ENCODE measurements at places on chromosomes 11 and 22.

DNA sequence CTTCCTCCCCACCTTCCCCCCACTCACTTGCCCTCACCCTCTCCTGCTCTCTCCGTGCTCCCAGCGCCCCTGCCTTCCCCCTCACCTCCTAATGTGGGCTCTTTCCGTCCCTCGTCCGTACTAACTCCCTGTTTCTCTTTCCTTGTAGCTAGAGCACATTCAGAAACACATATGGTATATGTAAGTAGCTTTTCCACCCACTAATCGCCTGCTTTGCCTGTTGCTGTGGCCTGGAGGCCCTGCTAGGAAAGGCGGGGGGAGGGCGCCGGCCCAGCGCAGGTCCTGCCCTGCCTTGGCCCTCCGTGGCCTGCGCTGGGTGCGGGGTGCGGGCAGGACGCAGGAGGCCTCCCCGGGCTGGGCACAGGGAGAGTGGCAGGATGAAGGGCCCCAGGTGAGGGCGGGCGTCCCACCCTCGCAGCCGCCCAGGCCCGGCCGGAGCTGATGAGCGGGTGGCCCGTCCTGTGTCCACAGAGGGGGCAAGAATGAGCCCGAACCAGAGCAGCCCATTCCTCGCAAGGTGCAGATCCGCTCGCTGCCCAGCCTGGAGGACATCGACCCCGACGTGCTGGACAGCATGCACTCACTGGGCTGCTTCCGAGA, 41.7 kb downstream of the MOB2 start:
- DNase-seq, result no peak

DNA sequence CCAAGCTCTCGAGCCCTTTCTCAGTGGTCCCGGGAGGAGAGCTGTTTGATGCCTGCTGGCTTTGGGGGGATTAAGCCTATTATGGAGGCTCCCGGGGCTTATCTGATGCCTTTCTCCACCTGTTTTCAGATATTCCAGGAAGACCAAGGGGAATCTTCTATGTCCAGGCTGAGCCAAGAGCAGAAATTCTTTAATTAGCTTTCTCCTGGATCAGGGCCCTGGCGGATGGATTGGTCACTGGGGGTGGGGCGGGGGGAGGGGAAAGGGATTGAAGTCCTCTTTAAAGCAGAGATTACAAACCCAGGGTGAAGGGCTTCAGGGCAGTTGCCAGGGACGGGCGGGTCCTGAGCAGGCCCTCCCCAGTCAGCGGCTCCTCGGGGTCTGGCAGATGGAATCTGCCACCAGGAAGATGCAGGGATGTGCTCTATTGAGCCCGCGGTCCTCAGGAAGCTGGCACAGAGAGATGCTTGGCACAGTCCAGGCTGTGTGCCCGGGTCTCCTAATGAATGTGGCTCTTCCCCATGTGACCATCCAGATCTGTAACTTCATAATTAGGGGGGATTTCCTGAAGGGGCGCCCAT, 33.6 kb downstream of the MACROD1 start:
- DNase-seq, result no peak

DNA sequence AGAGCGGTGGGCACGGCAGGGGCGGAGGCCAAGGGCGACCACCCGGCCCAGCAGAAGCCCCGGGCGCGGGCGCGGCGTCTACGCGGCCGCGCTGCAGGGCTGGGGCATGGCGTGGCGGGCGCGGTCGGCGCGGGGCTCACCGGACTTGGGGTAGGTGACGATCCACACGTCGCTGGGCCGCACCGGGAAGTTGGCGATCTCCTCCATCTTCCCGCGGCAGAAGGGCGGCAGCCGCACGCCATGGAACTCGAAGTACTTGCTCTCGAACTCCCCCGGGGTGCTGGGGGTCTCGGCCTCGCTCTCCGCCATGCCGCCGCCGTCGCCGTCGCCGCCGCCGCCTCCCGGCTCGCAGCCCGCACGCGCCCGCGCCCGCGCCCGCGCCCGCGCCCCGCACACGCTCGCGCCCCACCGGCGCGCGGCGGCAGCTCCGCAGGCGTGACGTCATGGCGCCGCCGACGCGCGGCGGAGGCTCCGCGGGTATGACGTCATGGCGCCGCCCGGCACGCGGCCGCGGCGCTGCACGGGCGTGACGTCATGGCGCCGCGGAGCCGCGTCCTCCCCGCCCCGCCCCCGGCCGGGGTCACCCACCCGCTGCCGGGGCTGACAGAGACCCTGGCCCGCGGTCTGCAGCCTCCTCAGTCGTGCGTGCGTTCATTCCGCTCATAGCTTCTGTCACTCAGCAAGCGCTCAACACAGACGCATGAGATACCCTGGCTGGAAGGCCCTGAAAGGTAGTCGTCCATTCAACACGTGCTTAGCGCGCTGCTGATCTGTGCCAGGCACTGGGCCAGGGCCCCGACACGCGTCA, at the start of gene SULT4A1:
SULT4A1 (minus strand) TSS at position 440 of the 808 bp plus-strand sequence; CDS start at position 309, 131 bp downstream.
- no peak for DNase-seq

- DNase-seq, result no peak
Observed at GRCh38 chr11:8340296-8340695, 76.6 kb upstream of the LMO1 start.

DNA sequence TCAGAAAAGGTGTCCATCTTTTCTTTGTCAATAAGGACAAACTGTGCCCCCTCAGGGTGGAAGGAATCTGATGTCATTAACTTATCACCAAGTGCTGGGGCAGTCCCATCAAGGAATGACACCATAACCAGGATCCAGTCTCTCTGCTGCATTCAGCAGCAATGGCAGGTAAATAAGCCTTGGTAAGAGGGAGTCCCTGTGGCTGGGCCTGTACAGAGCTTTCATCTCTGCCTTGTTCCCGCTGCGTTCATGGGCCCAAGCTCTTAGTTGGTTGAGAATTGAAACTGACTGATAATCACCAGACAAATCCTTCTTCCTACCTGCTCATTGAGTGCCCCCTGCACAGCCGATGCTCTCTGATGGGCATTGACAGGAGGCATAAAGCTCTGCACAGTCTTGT, 22.7 kb downstream of the EIF3F start:
- DNase-seq, result no peak

DNA sequence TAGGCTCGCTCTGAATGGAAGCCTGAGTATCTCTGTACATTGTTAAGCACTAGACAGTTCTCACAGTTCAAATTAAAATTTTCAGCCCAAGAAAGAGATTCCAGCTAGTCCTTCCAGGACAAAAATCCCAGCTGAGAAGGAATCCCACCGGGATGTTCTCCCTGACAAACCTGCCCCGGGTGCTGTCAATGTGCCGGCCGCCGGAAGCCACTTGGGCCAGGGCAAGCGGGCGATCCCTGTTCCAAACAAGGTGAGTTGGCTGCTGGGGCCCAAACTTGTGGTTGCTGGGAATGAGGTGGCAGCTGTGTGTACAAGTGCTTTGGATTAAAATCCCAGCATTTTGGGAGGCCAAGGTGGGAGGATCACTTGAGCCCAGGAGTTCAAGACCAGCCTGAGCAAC, 15.4 kb downstream of the GTSE1 start:
- DNase-seq, result no peak

- DNase-seq, result no peak
Observed at GRCh38 chr22:23503142-23503541, 76.9 kb downstream of the IGLL1 start.

DNA sequence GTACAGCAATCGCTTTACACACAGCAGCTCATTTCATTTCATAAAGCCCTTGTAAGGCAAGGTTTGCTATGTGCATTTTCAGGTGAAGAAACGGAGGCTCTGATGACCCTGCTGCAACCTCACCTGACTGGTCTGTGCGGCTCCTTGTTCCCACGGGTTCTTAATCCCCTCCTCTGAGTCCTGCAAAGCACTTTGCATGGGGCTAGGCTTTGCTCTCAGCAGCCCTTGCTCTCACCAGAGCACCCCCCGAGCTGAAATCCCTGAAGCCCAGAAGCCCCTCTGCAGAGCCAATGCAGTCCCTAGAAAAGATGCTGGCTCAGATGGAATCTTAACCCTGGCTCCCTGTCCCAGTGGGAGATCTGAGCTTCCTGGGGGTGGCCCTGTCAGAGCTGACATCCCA, 11.0 kb upstream of the APOL6 start:
- no peak for DNase-seq

GRCh38 chr22:43338766-43339345, 4.3 kb downstream of the SCUBE1 start:
- DNase-seq, result no peak

DNA sequence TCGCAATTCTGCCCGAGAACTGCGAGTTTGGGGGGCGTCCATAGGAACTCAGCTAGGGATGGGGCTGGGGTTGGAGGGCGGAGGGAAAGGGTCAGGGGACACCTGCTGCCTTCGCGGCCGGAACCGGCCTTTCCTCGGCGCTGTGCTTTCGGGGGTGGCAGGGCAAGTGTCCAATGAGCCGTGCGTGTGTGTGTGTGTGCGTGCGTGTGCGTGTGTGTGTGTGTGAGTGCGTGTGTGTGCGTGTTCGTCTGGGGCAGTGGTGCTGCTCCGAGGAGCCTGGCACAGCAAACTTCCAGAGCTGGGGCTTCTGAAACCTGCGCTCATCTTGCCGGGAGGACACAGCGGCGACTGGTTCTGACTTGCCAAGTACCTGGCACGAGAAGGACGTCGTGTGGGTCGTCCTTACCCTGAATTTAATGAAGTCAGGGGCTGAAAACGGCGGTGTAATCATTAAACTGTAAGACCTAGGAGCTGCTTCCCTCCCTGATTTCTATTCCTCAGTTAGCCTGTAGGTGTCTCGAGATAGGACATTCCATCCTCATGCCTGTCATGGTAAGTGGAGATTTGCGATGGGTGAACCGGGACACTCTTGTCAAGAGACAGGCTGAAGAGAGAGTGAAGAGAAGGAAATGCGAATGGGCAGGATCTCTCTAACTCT, 27.0 kb upstream of the AMOTL1 start:
- peak; percentile 83 for DNase-seq

DNA sequence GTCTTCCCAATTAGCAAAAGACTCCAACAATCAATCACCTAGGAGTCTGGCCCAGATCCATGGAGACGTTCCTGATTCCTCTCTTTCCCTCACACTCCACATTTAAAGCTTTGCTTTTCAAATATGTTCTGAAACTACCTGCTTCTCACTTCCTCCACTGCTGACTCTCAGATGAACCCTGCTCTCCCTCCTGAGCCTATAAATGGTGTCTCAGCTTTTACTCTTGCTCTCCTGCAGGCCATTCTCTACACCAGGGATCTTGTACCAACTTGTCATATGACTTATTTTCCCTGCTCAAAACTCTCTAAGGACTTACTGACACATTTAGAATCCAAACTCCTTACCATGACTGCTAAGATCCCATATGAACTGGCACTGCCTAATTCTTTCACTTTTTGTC, 138.4 kb upstream of the DDI1 start:
- DNase-seq, result no peak

DNA sequence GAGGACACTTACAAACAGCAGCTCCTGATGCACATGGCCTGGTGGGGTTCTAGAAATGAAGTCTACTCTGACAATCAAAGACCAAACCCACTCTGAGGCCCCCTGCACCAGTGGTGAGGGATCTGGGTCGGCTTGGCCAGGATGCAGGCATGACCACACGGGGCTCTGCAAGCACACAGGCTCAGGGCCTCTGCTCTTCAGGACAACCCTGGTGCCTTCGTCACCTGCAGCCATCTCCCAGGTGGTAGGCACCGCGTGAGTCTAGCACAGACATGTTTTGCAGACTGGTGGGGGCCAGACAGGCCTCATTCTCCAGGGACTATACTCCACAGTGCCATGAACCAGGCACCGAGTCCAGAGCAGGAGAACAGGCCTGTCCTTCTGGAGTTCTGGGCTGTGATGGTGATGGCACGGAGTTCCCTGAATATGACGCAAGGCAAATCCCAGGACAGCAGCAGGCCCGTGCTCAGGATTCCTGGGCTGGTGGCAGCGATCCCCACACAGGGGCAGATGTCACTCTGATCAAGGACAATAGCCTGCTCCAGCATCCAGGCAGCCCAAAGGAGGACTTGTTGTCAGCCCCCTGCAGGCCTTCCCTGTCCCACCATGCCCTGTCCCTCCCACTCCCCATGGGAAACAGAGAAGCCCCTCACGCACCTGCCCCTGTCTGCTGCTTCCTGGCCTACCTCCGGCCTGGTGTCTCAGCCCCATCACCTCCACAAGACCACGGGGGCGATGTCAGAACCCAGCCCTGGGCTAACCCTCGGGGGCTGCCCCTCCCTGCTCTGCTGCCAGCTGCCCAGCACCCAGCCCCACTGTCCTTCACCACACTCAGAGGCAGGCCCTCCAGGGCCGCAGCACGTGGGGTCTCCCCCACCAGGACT, 36.1 kb downstream of the GNB1L start:
- no peak for DNase-seq

DNA sequence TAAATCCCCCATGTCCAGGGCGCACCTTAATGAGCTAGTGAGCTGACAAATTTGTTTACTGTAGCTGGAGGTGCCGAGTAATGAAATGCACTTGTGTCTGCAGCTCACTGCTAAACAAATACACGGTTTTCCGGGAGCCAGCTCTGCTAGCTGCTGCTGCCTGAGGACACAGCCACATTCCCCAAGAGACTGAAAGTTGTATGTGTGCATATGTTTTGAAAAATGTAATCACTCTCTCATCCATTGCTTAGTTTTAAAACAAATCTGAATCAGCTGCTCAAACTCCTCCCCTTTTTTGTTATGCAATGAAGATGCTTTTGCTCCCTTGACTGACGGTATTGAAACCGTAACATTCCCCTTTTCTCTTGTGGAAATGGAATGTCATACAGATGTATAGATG, 62.4 kb upstream of the NNMT start:
- peak; percentile 83 for DNase-seq

DNA sequence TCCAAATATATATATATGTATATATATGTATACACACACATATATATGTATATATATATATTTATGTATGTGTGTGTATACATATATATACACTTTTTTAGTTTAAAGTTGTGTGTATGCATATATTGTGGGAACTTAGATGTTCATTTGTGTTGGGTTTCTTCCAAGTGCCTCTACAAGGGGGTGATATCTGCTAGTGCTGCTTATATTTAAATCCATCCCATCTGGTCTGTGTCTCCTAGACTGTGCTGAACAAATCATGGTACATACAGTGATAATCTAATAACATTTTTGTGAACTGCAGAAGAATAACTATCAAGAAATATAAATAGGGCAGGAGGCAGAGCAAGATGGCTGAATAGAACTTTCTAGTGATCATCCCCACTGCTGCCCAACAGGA, 696.4 kb downstream of the LRRC4C start:
- no peak for DNase-seq

GRCh38 chr11:119743006-119743405, 14.0 kb upstream of the NECTIN1 start:
- DNase-seq, result peak; percentile 78

GRCh38 chr11:22723274-22723673, 56.9 kb downstream of the GAS2 start:
- no peak for DNase-seq

- no peak for DNase-seq
Observed at GRCh38 chr11:98895936-98896335, 124.8 kb upstream of the CNTN5 start.

- no peak for DNase-seq
Observed at GRCh38 chr11:89495951-89496350, 4.8 kb upstream of the NOX4 start.

GRCh38 chr22:39135092-39135896, 17.2 kb downstream of the CBX7 start:
- DNase-seq, result peak; percentile 51

DNA sequence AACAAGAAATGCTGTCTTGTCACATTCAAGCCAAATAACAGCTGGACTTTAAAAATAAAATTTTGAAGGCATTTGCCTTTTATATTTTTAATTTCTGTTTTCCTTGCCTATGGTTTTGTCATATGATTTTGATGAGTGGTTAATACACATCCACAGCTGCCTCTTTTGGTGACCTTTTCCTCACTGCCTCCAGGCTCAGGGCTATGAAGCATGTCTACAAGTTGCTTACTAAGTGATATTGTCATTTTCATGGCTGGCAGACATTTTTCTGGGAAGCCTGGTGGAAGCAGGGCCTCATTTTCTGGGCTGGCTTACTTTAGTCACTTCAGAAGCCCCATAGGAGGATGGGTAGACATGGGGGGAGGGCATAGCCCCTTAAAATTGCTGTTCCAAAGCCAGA, 344.9 kb downstream of the SOX6 start:
- no peak for DNase-seq

Measured in NCI-H526 (cell line).